ENCODE measurements at places on chromosomes 12 and 14. TPM values are rescaled to one million over a fixed set of nuclear protein-coding genes. Genes with fewer than 3 reads are reported as not detected.

- H3K4me1 ChIP-seq = no peaks in the 10 kb centered on the region
- DNase-seq = no peak
- no peak overlapping the region for H3K27ac ChIP-seq
Observed at GRCh38 chr14:96497087-96497486, 5.1 kb upstream of the PAPOLA start.

The TMTC1 gene
- 3.3 TPM for total RNA-seq

GRCh38 chr12:92342574-92342973 lies 196.9 kb upstream of the BTG1 start:
- no peak overlapping the region for H3K4me3 ChIP-seq
- H3K36me3 ChIP-seq = no peaks in the 10 kb centered on the region
- H3K27me3 ChIP-seq = no peaks in the 10 kb centered on the region
- DNase-seq = no peak

DNA sequence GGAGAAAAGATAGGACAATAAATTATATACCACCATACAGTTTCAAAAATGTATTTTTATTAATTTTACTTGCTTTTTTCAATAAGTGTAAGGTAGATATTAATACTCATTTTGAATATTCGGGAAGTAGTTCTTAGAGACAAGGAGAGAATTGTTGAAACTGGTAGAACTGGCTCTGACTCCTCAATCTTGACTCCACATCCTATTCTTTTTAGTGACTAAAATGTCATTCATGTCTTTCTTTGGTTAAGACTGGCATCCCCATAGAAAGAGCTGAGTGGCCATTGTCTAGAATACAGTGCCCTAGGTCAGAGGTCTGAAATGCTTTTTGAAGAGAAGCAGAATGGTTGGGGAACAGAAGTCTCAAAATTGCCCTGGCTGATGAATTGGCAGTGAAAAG lies 177.6 kb upstream of the LRIG3 start:
- H3K27me3 ChIP-seq = no peaks in the 10 kb centered on the region
- no peak overlapping the region for H3K4me3 ChIP-seq
- no peaks in the 10 kb centered on the region for H3K4me1 ChIP-seq
- DNase-seq = no peak
- no peak overlapping the region for H3K27ac ChIP-seq

- H3K4me3 ChIP-seq = no peak overlapping the region
- peaks cover 9% of the 10 kb centered on the region for H3K36me3 ChIP-seq
- no peaks in the 10 kb centered on the region for H3K4me1 ChIP-seq
- H3K27me3 ChIP-seq = no peaks in the 10 kb centered on the region
- no peak overlapping the region for H3K27ac ChIP-seq
- DNase-seq = peak; percentile 41
Observed at GRCh38 chr14:71720978-71721624, 211.1 kb upstream of the RGS6 start.

GRCh38 chr14:100837805-100838350 lies 12.0 kb downstream of the MEG3 start:
- H3K36me3 ChIP-seq = no peaks in the 10 kb centered on the region
- H3K27me3 ChIP-seq = no peaks in the 10 kb centered on the region
- DNase-seq = no peak
- H3K4me3 ChIP-seq = no peak overlapping the region

DNA sequence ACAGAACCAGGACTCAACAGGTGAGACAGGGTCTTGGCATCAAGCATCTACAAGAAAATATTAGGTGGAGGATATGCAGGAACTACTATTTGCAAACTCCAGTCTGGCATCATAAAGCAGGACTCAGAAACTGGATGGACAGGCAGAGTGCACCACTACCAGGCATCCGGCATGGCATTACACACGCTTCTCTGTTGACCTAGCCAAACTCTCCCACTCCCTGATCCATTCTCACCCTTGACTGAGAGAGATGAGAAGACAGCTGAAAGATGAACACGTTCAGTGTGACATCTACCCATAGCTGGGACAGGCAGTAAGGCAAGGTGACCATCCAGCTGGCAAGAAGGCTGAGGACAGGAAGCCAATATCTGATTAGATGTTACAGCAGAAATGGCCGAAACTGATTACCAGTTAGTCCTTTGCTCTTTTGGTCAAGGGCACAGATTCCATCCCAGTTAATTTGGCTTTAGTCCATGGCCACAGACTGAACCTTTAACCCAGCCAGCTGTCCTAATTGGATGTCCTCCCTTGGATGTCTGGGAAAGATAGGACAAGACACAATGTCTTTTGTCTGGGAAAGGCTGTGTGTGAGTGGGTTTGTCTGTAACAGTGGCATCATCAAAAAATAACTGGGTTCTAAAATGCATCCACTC lies 71.6 kb downstream of the BBS10 start:
- peak overlapping the region; percentile 14 for H3K27ac ChIP-seq
- no peaks in the 10 kb centered on the region for H3K27me3 ChIP-seq
- no peak for DNase-seq

- no peak for DNase-seq
- no peaks in the 10 kb centered on the region for H3K27me3 ChIP-seq
- no peaks in the 10 kb centered on the region for H3K4me1 ChIP-seq
- H3K36me3 ChIP-seq = no peaks in the 10 kb centered on the region
- no peak overlapping the region for H3K4me3 ChIP-seq
Observed at GRCh38 chr14:74562515-74563232, 49.4 kb downstream of the LTBP2 start.

The HOXC10 gene
- not detected for total RNA-seq

- H3K27me3 ChIP-seq = no peaks in the 10 kb centered on the region
- no peak for DNase-seq
- no peaks in the 10 kb centered on the region for H3K4me1 ChIP-seq
Observed at GRCh38 chr12:52401526-52401925, 4.6 kb downstream of the KRT82 start.

GRCh38 chr14:81464253-81465002 lies 64.3 kb upstream of the STON2 start:
- H3K36me3 ChIP-seq = no peaks in the 10 kb centered on the region
- H3K27me3 ChIP-seq = no peaks in the 10 kb centered on the region
- DNase-seq = peak; percentile 64
- peak overlapping the region; percentile 57 for H3K4me3 ChIP-seq
- no peak overlapping the region for H3K27ac ChIP-seq
- no peaks in the 10 kb centered on the region for H3K4me1 ChIP-seq

DNA sequence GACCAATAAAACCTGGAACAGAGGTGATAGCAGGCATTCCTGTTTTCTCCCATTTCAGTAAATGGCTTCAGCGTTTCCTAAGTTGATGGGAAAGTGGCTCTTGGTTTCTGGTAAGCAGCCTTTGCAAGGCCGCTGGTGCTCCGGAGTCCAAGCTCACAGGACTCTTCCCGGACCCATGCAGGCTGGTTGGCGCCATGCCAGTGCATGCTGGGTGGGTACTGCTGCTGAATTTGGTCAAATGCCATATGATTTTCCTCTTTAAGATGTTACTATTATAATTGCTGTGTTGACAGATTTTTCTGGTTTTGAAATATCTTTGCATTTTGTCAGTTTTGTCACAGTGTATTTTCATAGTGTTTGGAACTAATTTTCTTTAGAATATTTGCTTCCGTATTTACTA lies 27.7 kb downstream of the PPP2R5C start:
- H3K36me3 ChIP-seq = no peaks in the 10 kb centered on the region
- no peak overlapping the region for H3K4me3 ChIP-seq
- H3K27ac ChIP-seq = no peak overlapping the region
- peaks cover 3% of the 10 kb centered on the region for H3K4me1 ChIP-seq

DNA sequence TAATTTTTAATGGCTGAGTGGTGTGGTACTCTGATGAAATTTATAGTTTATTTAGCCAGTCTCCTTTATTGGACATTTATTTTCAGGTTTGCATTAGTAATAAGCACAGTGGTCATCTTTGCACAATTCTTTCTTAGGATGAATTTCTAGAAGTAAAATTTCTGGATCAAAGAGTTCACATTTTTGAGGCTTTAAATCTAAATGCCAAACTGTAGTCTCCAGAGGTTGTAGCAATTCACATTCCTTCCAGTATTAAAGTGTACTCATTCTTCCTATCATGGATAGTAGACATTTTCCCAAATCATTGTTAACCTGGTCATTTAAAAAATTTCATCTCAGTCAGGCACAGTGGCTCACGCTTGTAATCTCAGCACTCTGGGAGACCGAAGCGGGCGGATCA lies 24.8 kb downstream of the SLC39A9 start:
- no peak overlapping the region for H3K4me3 ChIP-seq
- peaks cover 4% of the 10 kb centered on the region for H3K36me3 ChIP-seq
- H3K27ac ChIP-seq = no peak overlapping the region

- H3K27me3 ChIP-seq = no peaks in the 10 kb centered on the region
- no peak overlapping the region for H3K27ac ChIP-seq
- no peaks in the 10 kb centered on the region for H3K36me3 ChIP-seq
- no peak for DNase-seq
Observed at GRCh38 chr12:87425942-87426554, 603.2 kb downstream of the C12orf50 start.

GRCh38 chr12:130754234-130754901 lies 38.3 kb upstream of the RIMBP2 start:
- DNase-seq = no peak
- H3K36me3 ChIP-seq = no peaks in the 10 kb centered on the region
- no peaks in the 10 kb centered on the region for H3K4me1 ChIP-seq
- H3K27me3 ChIP-seq = no peaks in the 10 kb centered on the region
- no peak overlapping the region for H3K27ac ChIP-seq

The GLI1 gene
- total RNA-seq = 0.09 TPM

DNA sequence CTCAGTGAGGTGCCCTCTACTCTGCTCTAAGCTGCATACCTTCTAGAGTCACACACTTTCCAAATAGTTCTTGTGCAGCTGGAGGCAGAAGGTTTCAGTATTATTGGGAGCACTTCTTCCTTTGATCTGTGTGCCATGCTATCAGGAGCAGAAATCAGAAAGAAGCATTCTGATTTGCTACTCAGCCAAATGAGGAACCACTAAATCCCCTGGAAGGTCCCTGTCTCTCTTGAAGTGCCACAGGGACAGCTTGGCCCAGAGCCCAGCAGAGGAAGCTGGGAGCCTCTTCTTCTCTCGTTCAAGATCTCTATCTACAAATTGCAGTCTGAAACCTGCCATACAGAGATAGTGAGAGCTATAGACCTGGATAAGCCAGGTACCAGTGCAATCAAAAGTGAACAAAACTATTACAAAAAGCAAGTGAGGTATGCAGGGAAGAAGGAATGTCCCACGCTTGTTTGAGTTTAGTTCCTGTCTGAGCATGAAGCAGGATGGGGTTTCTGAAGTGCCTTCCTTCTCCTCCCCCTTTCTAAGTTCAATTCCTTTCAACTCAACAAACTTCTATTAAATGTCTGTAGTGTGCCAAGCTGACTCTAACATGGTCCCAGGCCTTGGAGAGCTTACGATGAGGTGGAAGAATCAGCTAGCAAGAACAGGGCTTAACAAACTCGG lies 100.9 kb upstream of the PARP11 start:
- no peaks in the 10 kb centered on the region for H3K27me3 ChIP-seq
- DNase-seq = no peak
- no peaks in the 10 kb centered on the region for H3K4me1 ChIP-seq
- H3K27ac ChIP-seq = no peak overlapping the region
- no peak overlapping the region for H3K4me3 ChIP-seq

GRCh38 chr14:99041820-99042174 lies 230.2 kb downstream of the BCL11B start:
- no peaks in the 10 kb centered on the region for H3K36me3 ChIP-seq
- H3K27ac ChIP-seq = no peak overlapping the region
- no peaks in the 10 kb centered on the region for H3K4me1 ChIP-seq
- no peaks in the 10 kb centered on the region for H3K27me3 ChIP-seq

DNA sequence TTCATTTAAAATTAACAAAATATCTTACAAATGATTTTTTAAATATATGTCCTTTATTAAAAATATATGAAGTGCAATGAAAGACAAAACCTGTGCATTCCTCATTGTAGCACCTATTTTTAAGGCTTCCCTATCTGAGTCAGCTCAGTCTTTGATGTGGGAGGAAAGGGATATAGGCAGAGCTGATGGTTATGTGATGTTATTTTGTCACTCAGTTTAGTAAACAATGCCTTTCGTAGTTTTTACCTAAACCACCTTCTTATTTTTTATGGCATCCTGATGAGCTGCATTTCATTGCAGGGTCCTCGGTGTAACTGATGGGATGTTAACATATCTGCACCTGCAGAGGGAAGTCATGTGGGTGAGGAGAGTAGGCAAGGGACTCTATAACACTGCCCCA lies 58.9 kb upstream of the FRMD6 start:
- no peaks in the 10 kb centered on the region for H3K4me1 ChIP-seq
- H3K36me3 ChIP-seq = no peaks in the 10 kb centered on the region
- H3K27ac ChIP-seq = no peak overlapping the region
- no peak overlapping the region for H3K4me3 ChIP-seq
- H3K27me3 ChIP-seq = no peaks in the 10 kb centered on the region

The SRRM4 gene
- total RNA-seq = not detected

GRCh38 chr12:76020731-76021672 lies 10.6 kb downstream of the PHLDA1 start:
- no peaks in the 10 kb centered on the region for H3K4me1 ChIP-seq
- peak overlapping the region; percentile 76 for H3K27ac ChIP-seq
- H3K36me3 ChIP-seq = no peaks in the 10 kb centered on the region
- H3K4me3 ChIP-seq = no peak overlapping the region

DNA sequence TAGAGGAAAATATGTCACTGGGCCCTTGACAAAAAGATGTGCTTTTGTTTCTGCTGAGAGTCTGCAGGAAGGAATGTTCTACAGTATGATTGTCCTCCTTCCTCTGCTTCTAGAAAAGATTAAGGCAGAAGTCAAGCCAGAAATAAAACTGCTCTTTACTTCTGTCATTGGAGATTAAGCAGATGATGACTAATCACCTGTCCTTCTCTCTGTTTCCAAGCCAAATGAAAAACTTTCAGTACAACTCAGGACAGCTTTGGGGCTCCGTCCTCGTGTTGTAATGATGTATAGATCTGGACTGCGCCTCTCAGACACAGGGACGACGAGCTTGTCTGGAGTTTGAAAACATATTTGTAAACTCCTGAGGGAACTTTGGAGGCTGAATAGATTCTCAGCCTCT lies 159.3 kb downstream of the DYRK2 start:
- no peak overlapping the region for H3K27ac ChIP-seq
- no peak overlapping the region for H3K4me3 ChIP-seq
- no peaks in the 10 kb centered on the region for H3K4me1 ChIP-seq

DNA sequence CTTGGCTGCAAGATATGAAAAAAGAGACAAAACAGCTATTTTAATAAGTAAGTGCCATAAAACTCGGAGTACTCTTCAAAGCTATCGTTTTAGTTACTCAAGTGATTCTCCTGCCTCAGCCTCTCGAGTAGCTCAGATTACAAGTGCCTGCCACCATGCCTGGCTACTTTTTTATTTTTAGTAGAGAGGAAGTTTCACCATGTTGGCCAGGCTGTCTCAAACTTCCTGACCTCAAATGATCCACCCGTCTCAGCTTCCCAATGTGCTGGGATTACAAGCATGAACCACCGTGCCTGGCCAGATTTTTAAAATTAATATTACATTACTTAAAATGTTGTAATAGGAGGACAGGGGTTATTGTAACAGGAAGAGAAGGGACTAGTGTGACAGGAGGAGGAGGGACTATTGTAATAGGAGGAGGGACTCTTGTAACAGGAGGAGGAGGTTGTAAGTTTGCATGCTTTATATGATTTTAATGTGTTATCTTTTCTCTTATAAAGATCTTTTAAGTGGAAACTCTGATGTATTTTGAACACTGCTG lies 61.3 kb downstream of the KITLG start:
- no peaks in the 10 kb centered on the region for H3K4me1 ChIP-seq
- H3K4me3 ChIP-seq = no peak overlapping the region
- H3K27me3 ChIP-seq = no peaks in the 10 kb centered on the region
- no peaks in the 10 kb centered on the region for H3K36me3 ChIP-seq
- DNase-seq = no peak

The BICDL1 gene
- total RNA-seq = 2.1 TPM

The NKX2-1 gene
- total RNA-seq = not detected

Data from liver (tissue), 10 donors.